Myocyte (in vitro differentiated cells): ENCODE measurements at places on chromosomes 3 and 15. TPM values are rescaled to one million over a fixed set of nuclear protein-coding genes. Genes with fewer than 3 reads are reported as not detected.

Gene RARRES1
- not detected in 2 replicates for total RNA-seq

- no peak for DNase-seq
Observed at GRCh38 chr3:171516765-171517164, 56.6 kb upstream of the TNIK start.

Gene GLDN
- total RNA-seq, result 0.32 TPM in 1 of 2 replicates, not detected in the other

DNA sequence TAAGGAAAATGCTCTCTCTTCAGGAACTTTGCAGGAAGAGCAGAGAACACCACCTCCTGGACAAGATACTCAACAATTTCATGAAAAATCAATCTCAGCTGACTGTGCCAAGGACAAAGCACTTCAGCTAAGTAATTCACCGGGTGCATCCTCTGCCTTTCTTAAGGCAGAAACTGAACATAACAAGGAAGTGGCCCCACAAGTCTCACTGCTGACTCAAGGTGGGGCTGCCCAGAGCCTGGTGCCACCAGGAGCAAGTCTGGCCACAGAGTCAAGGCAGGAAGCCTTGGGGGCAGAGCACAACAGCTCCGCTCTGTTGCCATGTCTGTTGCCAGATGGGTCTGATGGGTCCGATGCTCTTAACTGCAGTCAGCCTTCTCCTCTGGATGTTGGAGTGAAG, 200.5 kb downstream of the AKAP13 start:
- no peak for DNase-seq

DNA sequence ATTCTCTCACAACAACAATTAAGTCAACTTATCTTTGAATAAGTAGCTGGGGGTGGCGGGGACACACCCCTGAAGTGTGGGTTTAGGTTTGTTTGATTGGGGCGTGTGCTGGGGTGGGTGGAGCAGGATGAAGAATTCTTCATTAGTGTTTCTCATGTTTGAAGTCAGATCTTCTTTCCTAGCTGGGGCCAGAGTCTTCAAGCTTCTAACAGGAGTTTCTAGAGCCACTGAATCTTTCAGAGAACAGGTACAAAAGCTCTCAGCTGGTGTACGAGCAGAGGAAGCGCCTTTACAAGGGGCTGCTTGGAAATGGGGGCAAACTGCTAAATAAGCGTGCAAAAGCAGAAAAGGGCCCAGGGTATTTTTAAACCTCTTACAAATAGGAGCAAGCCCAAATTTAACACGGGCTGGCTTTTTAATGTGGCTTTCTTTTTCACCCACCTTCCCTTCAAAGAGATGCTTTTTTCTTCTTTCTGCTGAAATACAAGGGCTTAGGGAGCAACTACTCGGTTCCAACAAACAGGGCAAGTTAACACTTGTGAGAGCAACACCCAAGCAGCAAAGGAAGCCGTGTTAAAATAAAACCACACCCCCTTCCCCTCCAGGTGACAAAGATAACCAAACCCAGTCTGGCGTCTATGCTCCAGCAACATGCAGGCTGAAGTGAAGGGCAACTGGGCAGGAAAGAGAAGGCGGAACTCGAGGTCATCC, 86.9 kb upstream of the RASGRP1 start:
- DNase-seq, result no peak
